Esophagus muscularis mucosa (tissue), 4 donors: ENCODE measurements at places on chromosomes 2 and 18. TPM values are rescaled to one million over a fixed set of nuclear protein-coding genes. Genes with fewer than 3 reads are reported as not detected.
A peak's percentile ranks its signal among the peaks of the same experiment; 100 is the strongest.

The ALK gene
- 0.99 TPM for total RNA-seq

The TUBA3D gene
- total RNA-seq = not detected

DNA sequence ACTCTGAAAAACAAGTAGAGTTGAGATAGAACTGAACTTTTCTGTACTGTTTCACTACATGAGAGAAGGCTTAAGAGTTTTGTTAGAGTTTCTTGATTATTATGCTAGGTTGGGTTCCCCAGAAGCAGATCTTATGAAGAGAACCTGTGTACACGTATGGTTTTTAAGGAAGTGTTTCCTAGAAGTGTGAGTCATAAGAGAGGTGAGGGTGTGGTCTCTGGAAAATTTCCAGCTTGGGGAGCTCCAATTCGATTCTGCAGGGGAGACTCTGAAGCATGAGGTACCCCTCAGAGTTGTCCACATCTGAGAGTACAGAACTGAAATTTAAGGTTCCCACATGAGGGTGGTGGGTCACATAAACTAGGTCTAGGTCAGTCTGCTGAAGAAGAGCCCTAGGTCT, 83.3 kb upstream of the MAP2 start:
- peaks cover 5% of the 10 kb centered on the region for H3K27me3 ChIP-seq
- H3K27ac ChIP-seq = no peak overlapping the region
- no peak overlapping the region for H3K4me3 ChIP-seq

GRCh38 chr2:230942920-230943896, 18.2 kb upstream of the GPR55 start:
- no peaks in the 10 kb centered on the region for H3K4me1 ChIP-seq
- H3K4me3 ChIP-seq = no peak overlapping the region
- no peaks in the 10 kb centered on the region for H3K36me3 ChIP-seq
- H3K27ac ChIP-seq = no peak overlapping the region
- peak; percentile 53 for DNase-seq

DNA sequence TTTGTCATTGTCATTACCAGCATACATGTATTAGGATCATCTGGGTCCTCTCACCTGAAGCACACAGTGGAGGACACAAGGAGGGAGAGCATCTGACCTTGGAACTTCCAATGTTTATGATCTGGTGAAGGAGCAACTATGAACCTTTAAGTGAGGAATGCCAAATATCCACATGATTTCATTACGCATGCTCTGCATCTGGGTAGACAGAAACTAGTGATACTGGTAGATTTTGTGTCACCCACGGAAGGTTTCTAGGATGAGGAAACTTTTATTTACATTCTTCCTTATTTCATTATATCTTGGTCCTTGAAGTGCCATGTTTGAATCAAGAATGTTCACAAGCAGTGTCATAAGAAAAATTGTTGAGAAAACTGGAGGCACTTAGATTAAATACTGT, 32.1 kb downstream of the SPC25 start:
- no peaks in the 10 kb centered on the region for H3K27me3 ChIP-seq
- H3K4me1 ChIP-seq = no peaks in the 10 kb centered on the region
- no peak overlapping the region for H3K4me3 ChIP-seq
- H3K36me3 ChIP-seq = no peaks in the 10 kb centered on the region

- H3K27ac ChIP-seq = no peak overlapping the region
- no peak for DNase-seq
Observed at GRCh38 chr2:201938156-201938775, 95.4 kb upstream of the FZD7 start.

The SCN7A gene
- 66.9 TPM for total RNA-seq

DNA sequence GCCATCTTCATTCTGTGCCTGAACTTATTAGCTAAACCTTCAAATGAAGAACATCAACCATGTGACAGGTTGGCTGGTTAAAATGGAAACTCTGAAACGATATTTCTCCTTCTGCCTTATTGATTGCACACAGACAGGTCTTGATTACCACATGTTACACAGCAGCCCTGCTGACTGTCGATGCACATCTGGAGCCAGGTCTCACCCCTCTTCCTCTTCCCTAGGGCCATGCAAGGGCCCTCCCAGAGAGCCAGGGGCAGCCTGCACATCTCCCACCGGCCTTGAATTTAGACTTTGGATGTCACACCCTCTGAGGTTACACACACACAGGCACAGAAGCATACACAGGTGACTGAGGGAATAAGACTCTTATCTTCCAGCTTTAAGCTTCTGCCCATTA, 45.1 kb downstream of the TMEM178A start:
- no peaks in the 10 kb centered on the region for H3K36me3 ChIP-seq
- H3K4me1 ChIP-seq = no peaks in the 10 kb centered on the region
- H3K27ac ChIP-seq = no peak overlapping the region
